ENCODE measurements at places on chromosomes 7 and 10.

DNA sequence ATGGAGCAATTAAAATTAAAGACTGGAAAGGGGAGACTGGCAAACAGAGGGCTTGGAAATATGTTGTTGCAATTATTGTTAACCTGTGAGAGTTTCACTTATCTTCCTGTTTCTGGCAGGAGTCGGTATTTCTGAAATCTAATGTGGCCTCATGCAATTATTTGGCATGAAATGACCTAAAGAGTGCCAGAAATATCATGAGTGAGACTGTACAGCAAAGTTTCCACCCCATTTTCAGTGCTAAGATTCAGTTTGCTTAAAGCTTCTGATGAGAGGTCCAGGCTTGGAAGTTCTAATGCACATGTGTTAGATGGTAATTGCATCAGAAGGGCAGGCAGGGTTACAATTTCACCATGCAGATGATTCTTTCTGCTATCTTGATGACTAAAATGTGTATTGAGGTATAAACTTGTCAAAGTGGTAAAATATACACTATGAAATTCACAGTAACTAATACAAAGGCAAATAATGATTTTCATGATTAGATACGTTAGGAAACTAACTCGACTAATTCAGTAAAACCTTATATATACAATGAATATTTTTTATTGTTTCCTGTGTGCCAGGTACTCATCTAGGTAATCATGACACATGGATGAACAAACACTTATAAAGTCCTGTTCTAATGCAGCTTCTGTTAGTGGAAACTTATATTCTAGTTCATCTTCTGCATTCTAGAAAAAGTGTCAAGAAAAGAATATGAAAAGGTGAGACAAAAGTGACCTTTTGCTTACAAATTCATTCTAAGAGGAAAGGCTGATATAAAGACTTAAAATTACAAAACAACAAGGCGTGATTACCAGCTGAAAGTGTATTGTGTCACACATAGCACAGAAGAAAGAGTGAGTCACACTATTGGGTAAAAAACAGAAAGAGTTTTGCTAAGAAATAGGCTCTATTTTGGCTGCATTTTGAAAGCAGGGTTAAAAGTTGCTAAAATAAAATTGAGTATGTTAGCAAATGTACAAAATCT lies 533.4 kb upstream of the SEMA3D start:
- no peak for DNase-seq

- peak; percentile 19 for DNase-seq
Measured at GRCh38 chr7:129110258-129110981, 34.1 kb upstream of the TSPAN33 start.

GRCh38 chr7:25944777-25945515 lies 207.1 kb upstream of the NFE2L3 start:
- no peak for DNase-seq

DNA sequence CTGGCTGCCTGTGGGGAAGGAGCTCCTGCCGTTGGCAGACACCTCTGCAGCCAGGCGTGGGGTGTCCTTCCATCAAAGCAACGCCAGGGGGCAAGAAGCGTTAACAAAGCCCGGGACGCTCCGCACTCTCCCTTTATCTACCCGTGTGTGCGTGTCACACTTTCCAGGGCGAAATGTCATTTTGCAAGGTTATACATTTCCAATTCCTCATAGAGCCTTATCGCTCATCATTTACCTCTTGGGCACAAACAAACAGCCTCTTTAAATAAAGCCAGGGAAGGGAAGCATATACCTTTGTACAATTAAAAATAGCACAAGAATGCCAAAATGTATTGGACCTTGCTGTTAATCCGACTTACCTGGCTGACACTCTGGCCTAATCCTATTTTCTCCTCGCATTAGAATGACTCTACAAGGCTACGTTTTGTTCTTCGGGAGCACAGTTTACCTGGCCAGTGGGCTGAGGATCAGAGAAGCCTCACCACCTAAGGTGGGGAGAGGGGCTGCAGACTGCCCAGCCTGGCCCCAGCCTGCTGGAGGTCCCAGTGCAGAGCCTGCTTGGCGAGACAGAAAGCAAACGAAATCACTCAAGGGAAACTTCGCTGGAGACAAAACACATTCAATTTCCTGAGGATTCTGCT lies 77.6 kb upstream of the EN2 start:
- DNase-seq: peak; percentile 87

GRCh38 chr10:47033541-47034270 lies 122.5 kb downstream of the PTPN20 start:
- no peak for DNase-seq

DNA sequence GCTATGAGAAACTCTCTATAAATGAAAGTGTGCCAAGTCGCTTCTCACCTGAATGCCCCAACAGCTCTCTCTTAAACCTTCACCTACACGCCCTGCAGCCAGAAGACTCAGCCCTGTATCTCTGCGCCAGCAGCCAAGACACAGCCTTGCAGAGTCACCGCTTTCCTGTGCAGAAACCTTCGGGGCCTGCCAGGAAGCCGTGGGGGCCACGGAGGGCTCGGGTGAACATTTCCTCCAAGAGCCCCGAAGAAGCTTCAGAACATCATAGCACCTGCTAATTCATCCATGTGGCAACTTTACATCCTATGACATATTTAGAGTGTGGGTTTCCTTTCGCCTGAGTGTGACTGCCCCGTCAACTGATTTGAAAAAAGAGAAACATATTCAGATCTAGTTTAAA lies 55.7 kb upstream of the PRSS58 start:
- DNase-seq: peak; percentile 53
